ENCODE measurements at places on chromosomes 2 and 18.

- no peak for DNase-seq
These were observed 15.7 kb upstream of the AMMECR1L start for GRCh38 chr2:127901339-127902056.

- no peak for DNase-seq
These were observed 47.9 kb upstream of the FAM171B start for GRCh38 chr2:186645999-186646398.

GRCh38 chr2:150477347-150477746 lies 10.1 kb downstream of the RND3 start:
- no peak for DNase-seq

DNA sequence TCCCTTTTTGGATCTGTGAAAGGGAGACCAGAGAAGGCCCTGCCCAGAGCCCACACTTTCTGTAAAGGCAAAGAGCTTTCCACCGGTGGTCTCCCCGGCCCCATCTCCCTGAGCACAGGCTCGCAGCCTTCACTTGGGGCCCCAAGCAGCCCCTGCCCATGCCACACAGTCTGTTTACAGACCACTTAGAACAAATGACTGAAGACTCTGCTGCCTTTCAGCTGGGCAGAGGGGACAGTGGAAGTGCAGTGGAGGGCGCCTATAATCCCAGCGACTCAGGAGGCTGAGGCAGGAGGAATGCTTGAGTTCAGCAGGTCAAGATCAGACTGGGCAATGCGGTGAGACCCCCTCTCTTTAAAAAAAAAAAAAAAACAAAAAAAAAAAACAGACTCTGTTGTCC lies 28.9 kb downstream of the SERTAD2 start:
- no peak for DNase-seq

- no peak for DNase-seq
These were observed 635.1 kb upstream of the DDX18 start for GRCh38 chr2:117179405-117179804.

- no peak for DNase-seq
These were observed 68.3 kb downstream of the ACKR3 start for GRCh38 chr2:236637686-236638569.

DNA sequence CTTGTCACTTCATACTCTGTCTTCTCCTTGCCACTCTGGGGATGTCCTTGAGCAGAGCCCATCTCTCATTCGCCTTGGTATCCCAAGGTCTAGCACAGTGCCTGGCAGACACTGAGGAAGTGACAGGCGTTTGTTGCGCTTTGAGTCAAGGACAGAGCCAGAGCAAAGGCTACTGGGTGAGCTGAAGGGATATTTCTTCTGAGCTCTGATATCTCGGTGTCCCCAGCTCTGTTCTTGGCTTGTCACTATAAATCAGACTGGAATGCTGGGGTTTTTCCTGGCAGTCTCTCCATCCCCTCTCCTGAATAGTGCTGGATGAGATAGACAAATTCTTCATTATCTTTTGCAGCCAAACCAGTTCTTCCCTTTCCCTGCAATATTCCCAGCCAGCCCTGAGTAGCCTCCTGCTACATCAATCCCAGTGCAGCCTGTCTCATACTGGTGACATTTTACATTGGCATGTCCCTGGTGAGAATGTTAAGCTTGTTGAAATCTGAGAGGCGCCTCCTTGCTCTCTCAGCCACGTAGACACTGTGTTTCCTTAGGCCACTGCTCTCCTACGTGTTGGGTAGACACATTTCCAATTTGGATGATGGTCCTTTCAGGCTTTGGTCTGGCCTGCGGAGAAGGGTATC lies 61.7 kb downstream of the CTIF start:
- DNase-seq: no peak

DNA sequence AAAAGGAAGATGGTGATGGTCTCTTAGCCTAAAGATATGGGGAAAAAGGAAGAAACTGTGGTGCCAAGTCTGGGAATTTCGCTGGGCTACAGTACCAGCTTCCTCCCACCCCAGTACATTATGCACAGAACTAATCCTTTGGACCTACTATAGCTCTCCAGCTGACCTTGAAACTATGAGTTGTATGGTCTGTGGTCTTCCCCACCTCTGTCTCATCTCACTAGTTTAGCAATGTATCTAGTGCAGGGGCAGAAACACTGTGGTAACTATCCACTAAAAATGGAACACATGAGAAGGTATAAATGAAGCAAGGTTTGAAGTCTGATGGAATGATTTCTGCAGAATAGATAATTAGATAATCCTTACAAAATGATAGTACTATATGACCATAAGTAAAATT lies 190.4 kb upstream of the CCDC150 start:
- DNase-seq: no peak

GRCh38 chr2:168669151-168669550 lies 133.3 kb upstream of the NOSTRIN start:
- DNase-seq: no peak

- DNase-seq: no peak
These were observed 500.4 kb downstream of the PARD3B start for GRCh38 chr2:205045706-205046105.

DNA sequence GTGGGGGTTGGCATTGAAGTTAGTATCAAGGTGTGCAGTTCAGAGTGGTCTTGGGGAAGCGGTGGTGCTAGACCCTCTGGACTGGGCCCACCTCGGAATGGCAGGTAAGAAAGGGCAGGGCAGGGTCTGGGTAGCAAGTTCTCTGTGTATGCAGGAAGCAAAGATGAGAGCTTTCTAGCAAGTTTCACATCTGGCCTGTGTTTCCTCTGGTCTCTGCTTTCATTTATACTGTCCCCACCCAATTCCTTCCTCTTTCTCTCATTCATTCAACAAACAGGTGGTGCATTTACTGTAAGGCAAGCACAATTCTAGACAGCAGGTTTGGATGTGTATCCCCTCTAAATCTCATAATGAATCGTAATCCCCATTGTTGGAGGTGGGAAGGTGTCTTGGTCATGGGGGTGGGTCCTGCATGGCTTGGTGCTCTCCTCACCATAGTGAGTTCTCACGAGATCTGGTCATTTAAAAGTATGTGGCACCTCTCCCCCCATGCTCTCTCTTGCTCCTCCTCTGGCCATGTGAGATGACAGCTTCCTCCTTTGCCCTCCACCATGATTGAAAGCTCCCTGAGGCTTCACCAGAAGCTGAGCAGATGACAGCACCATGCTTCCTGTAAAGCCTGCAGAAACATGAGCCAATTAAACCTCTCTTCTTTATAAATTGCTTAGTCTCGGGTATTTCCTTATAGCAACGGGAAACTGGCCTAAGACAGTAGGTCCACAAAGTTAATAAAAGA lies 51.8 kb downstream of the PKDCC start:
- no peak for DNase-seq

- DNase-seq: no peak
These were observed 471.8 kb upstream of the CWC22 start for GRCh38 chr2:180478883-180479282.

DNA sequence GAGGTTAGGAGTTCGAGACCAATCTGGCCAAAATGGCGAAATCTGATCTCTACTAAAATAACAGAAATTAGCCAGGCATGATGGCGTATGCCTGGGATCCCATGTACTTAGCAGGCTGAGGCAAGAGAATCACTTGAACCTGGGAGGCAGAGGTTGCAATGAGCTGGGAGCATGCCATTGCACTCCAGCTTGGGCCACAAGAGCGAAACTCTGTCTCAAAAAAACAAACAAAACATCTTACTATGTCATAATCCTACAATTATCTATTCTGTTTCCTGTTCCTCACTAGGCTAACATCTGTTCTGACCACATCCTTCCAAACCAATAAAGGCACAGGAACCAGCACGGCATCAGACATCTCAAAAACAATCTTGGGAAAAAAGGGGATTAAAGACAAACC lies 361.8 kb upstream of the UBE2E3 start:
- no peak for DNase-seq

DNA sequence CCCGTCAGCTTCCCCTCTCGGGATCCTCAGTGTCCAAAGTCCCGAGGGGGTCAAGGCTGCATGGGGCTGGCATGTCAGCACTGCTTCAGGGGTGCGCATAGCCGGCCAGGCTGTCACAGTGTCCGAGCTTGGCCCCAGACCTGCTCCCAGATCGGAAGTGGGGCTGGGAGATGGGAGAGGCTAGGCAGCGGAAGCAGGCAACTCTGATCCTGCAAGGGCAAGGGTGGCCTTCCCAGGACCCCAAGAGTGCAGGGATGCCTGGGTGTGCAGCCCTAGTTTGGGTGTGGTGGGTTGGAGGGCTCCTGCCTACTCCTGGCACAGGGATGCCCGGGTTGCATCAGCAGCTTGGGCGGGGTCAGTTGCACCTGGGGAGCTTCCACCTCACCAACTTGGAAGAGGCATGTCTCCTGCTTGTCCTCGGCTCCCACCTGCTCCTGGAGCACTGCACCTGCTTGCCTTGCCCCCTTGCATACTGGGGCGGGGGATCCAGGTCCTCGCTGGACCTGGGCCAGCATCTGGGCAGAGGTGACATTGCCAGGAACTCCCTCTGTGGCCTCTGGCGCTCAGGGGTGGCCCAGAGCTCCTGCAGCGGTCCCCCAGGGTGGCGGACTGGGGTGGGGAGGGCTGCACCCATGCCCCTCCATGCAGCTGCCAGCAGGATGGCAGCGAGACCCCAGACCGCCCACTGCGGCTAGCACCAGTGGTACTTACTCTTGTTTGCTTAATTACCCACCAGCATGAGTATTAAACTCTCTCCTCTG lies 41.3 kb downstream of the CBLN2 start:
- DNase-seq: no peak

DNA sequence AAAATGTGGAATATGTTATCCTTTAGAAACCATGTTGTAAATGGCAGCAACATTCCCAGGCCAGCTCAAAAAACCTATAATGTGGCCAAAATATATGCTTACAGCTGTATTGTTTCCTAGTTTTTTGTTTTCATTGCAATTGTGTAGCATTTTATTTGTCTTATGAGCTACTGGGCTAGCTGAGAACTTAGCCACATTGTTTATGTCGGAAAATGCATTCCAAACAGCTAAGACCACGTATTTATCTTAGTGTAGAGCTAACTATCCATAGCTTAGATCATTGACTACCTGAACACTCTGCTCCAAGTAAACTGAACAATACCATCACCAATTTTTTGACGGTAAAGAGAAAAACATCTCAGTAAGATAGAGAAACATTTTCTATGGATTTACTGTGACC lies 38.4 kb downstream of the METAP1D start:
- DNase-seq: no peak

DNA sequence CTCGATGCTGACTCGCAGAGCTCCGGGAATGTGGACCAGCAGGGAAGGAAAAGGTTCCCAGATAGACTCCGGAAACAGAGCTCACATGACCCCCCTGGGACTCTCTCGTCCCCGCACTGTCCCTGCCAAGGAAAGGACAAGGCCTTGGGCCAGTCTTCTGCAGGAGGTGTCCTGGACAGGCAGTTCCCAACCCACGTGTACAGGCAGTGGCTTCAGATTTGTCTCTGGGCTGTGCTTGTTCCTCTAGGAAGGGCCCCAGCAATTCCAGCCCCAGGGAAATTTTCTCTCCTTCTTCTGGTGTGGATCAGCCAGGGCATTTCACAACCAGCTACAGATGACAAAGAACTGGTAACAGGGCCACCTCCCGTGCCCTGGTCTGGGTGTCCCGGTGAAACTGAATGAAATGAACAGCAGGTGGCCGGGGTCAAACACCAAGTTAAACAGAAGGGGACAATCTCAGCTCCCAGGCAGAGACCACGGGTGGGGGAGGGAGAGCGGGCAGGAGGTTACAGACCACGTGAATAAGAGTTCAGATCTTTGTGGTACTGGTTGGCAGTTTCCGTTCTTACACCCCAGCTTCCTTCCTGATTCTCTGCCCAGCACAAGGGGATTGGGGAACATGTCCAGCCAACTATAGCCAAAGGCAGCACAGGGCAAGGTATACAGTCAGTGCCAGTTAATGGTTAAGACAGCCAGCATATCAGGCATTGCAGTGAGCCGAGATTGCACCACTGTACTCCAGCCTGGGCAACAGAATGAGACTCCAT lies 52.2 kb upstream of the CAB39 start:
- DNase-seq: no peak

DNA sequence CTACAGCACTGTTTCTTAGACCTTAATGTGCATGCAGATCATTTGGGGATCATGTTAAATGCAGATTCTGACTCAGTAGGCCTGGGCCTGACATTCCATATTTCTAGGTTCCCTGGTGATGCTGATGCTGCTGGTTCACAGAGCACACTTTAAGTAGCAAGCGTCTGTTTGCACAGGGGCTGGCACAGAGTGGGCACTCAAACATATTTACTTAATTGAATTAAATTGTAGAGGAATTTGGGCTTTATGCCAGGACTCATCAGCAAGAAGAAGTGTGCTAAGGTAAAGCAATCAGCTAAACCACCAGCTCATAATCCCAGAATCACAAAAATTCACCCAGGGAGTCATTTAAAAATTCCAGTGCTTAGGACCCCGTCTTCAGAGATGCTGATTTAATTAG lies 25.1 kb upstream of the INPP4A start:
- no peak for DNase-seq

- DNase-seq: no peak
These were observed 319.2 kb downstream of the GULP1 start for GRCh38 chr2:188610827-188611226.

DNA sequence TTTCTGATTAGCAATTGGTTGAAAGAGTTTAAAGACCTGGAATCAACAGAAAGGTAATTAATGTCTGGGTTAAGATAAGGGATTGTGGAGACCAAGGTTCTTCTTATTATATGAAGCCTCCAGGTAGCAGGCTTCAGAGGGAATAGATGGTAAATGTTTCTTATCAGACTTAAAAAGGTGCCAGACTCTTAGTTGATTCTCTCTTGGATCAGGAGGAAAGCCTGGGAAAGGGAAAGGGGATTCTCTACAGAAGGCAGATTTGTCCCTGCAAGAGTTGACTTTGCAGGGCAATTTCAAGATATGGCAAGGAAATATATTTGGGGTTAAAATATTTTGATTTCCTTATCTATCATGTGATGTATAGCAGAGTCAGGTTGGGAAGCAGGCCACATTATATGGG lies 153.1 kb upstream of the ARL4C start:
- DNase-seq: no peak

- no peak for DNase-seq
These were observed 308.6 kb downstream of the TGIF1 start for GRCh38 chr18:3758531-3758930.

DNA sequence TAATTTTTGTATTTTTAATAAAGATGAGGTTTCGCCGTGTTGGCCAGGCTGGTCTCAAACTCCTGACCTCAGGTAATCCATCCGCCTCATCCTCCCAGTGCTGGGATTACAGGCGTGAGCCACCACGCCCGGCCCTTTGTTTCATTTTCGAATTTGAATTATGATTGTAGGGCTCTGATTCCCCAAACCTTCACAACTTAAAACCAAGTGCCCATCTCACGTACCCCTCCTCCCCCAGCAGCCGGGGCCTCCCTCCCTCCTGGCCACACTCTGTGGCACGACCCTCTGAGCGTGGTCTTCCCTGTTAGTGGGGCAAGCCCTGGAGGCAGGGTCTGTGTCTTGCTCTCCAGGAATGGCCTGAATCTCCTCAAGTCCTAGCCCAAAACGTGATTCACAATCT lies 166.5 kb downstream of the ASB1 start:
- no peak for DNase-seq

- DNase-seq: no peak
These were observed 20.8 kb downstream of the RBMS1 start for GRCh38 chr2:160472839-160473251.

- no peak for DNase-seq
These were observed 261.9 kb upstream of the FSHR start for GRCh38 chr2:49416252-49416651.

All from activated T-helper 9 cell treated with anti-CD3 and anti-CD28 coated beads, Interleukin-2, amount 50 U/mL, for 16 hours (primary cell).